ENCODE measurements at places on chromosomes 7 and 10. TPM values are rescaled to one million over a fixed set of nuclear protein-coding genes. Genes with fewer than 3 reads are reported as not detected.

- DNase-seq: no peak
- no peaks in the 10 kb centered on the region for H3K36me3 ChIP-seq
- no peaks in the 10 kb centered on the region for H3K4me1 ChIP-seq
- H3K27me3 ChIP-seq: no peaks in the 10 kb centered on the region
- H3K4me3 ChIP-seq: no peak overlapping the region
These were observed 4.6 kb downstream of the SOSTDC1 start for GRCh38 chr7:16460789-16461493.

DNA sequence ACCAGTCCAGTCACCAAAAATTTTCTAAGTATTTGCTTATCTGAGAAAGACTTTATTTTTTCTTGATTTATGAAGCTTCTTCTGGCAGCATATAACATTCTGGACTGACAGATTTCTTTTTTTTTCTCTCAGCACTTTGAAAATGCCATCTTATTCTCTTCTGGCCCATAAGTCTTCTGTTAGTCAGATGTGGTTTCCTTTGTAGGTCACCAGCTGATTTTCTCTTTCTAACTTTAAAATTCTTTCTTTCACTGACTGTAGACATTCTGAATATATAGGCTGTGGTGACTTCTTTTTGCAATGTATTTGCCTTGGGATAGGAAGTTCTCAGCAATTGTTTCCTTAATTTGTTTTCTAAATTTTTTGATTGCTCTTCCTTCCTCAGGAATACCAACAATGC is 172.5 kb downstream of the CCDC7 start:
- H3K27me3 ChIP-seq: no peaks in the 10 kb centered on the region
- no peak overlapping the region for H3K27ac ChIP-seq
- DNase-seq: no peak
- H3K36me3 ChIP-seq: no peaks in the 10 kb centered on the region
- no peaks in the 10 kb centered on the region for H3K4me1 ChIP-seq

- H3K36me3 ChIP-seq: no peaks in the 10 kb centered on the region
- peaks cover 10% of the 10 kb centered on the region for H3K4me1 ChIP-seq
- H3K27ac ChIP-seq: no peak overlapping the region
- DNase-seq: no peak
These were observed 90.7 kb downstream of the NHLRC2 start for GRCh38 chr10:113945075-113945686.

- H3K27ac ChIP-seq: no peak overlapping the region
- H3K4me1 ChIP-seq: no peaks in the 10 kb centered on the region
- no peaks in the 10 kb centered on the region for H3K27me3 ChIP-seq
- DNase-seq: no peak
- no peak overlapping the region for H3K4me3 ChIP-seq
- no peaks in the 10 kb centered on the region for H3K36me3 ChIP-seq
These were observed 644.2 kb upstream of the FOXK1 start for GRCh38 chr7:4037877-4038276.

DNA sequence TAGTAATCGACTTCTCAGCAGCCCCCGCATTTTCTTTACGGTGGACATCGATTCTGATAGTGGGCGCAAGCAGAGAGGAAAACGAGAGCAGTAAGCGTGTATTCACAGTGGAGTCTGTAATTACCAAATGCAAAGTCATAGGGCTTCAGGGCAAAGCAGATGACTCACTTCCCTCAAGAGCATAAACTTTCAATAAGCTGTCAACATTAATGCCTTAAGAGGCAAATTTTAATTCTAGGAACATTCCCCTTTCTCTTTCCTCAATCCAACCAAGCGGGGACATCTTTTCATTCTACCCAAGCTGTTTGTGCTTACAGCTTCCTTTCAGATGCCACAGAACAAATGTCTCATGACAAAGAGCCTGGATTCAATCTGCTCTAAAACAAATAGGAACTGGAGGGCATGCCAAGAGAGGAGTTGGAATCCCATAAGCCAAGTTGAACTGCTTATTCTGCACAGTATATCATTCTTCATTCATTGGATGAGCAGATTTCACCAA is 48.6 kb downstream of the MALSU1 start:
- H3K27me3 ChIP-seq: no peaks in the 10 kb centered on the region
- H3K4me1 ChIP-seq: no peaks in the 10 kb centered on the region
- no peak overlapping the region for H3K4me3 ChIP-seq
- DNase-seq: no peak
- no peaks in the 10 kb centered on the region for H3K36me3 ChIP-seq

DNA sequence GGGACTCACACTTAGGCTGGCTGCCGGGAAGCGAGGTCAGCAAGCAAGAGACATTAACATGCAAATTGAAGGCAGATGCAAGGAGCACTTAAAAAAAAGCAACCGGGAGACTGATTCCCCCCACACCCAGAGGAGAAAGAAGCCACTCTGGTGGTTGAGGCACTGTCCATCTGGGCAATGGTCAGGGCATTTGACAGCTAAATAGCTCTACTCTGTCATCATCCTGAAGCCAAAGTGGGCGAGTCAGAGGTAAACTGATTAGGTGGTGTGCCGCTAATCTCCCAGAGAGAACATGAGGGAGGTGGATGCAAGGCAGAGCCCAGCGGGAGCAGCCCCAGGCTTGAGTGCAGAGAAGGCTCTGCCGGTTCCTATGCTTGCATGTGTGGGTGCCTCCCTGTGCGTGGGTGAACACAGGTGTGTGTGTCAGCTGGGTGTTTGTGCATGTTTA is 100.6 kb downstream of the PLXNA4 start:
- H3K36me3 ChIP-seq: no peaks in the 10 kb centered on the region
- no peak for DNase-seq
- peaks cover 4% of the 10 kb centered on the region for H3K4me1 ChIP-seq
- H3K4me3 ChIP-seq: no peak overlapping the region
- no peak overlapping the region for H3K27ac ChIP-seq
- H3K27me3 ChIP-seq: no peaks in the 10 kb centered on the region

DNA sequence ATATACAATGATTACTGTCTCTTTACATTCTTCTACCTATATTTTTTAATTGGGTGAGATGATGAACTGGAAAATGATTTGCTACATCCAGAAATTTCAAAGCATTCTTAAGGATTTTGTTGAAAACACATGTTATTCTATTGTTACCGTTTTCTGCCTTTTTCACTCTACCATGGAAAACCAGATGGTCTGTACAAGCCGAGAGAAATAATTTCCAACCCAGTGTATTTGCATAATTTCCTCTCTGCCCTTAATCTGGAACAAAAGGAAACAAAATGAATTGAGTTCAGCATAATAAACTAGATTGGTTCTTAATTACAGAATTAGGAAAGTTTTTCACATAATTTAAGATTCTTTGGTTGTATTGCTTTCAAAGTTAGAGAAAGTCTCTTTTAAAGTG is 211.2 kb downstream of the CACNB2 start:
- DNase-seq: no peak
- H3K36me3 ChIP-seq: no peaks in the 10 kb centered on the region
- peaks cover 9% of the 10 kb centered on the region for H3K4me1 ChIP-seq

- peak overlapping the region; percentile 54 for H3K4me3 ChIP-seq
- no peaks in the 10 kb centered on the region for H3K36me3 ChIP-seq
- H3K27me3 ChIP-seq: no peaks in the 10 kb centered on the region
- H3K27ac ChIP-seq: peak overlapping the region; percentile 57
- H3K4me1 ChIP-seq: no peaks in the 10 kb centered on the region
- DNase-seq: peak; percentile 61
These were observed 1.0 kb downstream of the PRR15 start for GRCh38 chr7:29564496-29565223.

DNA sequence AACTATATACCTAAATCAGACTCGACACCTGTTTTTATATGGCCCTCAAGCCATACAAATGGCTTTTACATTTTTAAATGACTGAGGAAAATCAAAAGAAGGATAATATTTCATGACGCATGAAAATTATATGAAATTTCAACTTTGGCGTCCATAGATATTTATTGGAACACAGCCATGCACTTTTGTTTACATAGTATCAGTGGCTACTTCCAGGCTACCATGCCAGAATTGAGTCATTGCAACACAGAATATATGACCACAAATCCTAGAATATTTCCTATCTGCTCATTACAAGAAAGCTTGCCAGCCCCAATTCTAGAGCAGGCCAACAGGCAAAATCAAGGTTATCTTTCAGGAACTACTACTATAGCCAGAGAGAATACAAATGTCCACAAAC is 29.3 kb downstream of the AFAP1L2 start:
- H3K27me3 ChIP-seq: no peaks in the 10 kb centered on the region
- DNase-seq: no peak
- no peaks in the 10 kb centered on the region for H3K4me1 ChIP-seq
- no peaks in the 10 kb centered on the region for H3K36me3 ChIP-seq
- H3K4me3 ChIP-seq: no peak overlapping the region
- no peak overlapping the region for H3K27ac ChIP-seq

DNA sequence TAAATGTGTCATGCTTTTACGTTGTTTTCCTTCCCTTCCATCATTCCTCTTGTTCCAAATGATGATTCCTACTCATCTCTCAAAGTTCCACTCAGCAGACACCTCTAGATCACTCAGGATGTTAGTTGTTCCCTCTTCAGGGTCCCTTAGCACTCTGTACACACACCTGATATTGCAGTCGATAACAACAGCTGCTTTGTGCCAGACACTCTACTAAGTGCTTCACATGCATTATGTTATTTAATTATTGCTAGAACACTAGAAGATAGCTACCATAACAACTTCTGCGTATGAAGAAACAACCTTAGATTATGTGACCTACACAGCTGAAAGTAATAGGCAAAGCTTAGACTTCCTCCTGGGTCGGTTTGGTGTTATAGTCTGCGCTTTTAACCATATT is 29.6 kb downstream of the PCBD1 start:
- H3K4me1 ChIP-seq: no peaks in the 10 kb centered on the region
- no peaks in the 10 kb centered on the region for H3K27me3 ChIP-seq
- no peak overlapping the region for H3K27ac ChIP-seq
- H3K4me3 ChIP-seq: no peak overlapping the region
- DNase-seq: no peak

GRCh38 chr7:94698275-94698674 is 42.3 kb upstream of the SGCE start:
- no peak overlapping the region for H3K4me3 ChIP-seq
- no peaks in the 10 kb centered on the region for H3K36me3 ChIP-seq
- DNase-seq: no peak

The RBP3 gene
- total RNA-seq: 0.25 TPM

The MALRD1 gene
- 26.7 TPM for total RNA-seq

The NKX1-2 gene
- 0.08 TPM for total RNA-seq

The HOXA2 gene
- 0.31 TPM for total RNA-seq

The MYL10 gene
- not detected for total RNA-seq

The SERPINE1 gene
- 5.8 TPM for total RNA-seq

The ERVW-1 gene
- 7.5 TPM for total RNA-seq

The C10orf105 gene
- 0.87 TPM for total RNA-seq

Measured in testis (tissue), 5 donors.